Left ventricle myocardium inferior (tissue), 1 donor: ENCODE measurements at places on chromosomes 5 and 9.

- DNase-seq: no peak
Observed at GRCh38 chr5:123439709-123440108, 16.5 kb upstream of the CEP120 start.

DNA sequence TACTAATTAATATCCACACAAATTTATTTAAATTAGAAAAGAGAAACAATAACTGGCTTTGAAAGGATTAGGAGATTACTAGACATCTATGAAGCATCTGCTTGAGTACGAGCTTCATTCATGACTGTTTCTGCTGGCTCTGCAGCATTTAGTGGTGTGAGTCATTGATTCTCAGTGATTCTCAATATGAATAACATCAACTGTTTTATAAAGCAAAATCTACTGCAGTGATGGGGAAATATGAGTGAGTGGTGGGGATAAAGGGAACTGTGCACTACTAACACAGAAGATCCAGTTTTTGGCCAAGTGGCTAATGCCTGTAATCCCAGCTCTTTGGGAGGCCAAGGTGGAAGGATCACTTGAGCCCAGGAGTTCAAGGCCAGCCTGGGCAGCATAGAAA lies 8.4 kb downstream of the FNBP1 start:
- DNase-seq: no peak

- no peak for DNase-seq
Observed at GRCh38 chr9:2032234-2032633, 17.1 kb downstream of the SMARCA2 start.

DNA sequence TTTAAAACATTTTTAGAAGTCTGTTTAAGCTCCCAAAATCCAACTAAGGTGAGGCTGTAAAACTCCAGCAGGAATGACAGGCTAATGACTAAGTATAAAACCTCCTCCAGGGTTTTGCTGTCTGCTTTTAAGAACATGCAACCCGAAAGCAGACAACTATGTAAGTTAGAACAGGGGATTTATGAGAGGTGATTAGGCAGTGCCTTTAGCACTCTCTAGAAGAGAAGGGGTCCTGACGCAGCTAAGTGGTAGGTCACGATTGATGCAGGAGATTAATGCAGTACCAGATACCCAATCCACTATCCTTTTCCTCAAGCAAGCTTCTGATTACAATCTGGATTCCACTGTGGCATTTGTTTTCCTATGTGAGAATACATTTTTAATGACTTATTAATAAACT lies 25.9 kb downstream of the HOMER1 start:
- no peak for DNase-seq

DNA sequence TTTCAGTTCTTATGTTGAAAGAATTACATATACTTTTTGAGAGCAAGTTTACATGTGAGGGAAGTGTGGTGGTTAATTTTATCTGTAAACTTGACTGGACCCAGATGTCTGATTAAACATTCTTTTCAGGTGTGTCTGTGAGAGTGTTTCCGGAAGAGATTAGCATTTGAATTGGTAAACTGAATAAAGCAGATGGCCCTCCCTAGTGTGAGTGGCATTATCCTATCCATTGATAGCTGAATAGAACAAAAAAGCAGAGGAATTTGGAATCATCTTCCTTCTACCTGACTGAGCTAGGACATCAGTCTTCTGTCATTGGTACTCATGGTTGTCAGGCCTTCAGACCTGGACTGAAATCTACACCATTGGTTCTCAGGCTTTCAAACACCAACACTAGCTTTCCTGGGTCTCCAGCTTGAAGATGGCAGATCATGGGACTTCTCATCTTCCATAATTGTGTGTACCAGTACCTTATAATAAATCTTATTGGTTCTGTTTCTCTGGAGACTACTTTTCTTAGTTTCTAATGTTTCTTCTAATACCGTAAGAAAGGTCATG lies 36.6 kb downstream of the NREP start:
- DNase-seq: no peak

DNA sequence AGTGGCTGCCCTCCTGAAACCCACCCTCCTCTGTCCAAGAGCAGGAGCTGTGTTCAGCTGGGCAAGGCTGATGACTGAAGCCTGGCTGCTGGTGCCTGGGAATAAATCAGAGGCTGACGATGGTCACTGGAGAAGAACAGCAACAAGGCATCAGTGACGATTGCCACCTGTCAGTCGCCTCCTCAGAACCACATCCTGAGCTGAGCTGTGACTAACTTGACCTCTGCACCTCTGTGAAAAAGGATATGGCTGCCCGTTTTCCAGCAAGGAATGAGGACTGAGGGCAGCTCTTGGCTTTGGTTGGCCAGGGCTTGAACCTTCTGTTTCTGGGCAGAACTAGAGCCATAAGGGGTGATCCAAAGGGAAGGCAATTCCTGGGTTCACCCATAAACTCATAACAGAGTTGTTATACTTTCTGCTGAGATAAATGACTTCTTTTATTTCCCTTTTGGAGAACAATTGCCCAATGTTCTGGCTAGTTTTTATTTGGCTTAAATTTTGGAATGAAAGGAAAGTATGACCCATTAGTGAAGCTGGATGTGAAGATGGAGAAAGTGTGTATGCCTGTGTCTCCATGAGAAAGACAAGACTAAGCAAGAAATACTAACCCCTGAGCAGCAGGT lies 40.1 kb downstream of the TRIP13 start:
- DNase-seq: no peak

GRCh38 chr9:21121079-21121478 lies 20.6 kb downstream of the IFNW1 start:
- no peak for DNase-seq

GRCh38 chr5:19978476-19978875 lies 9.5 kb downstream of the CDH18 start:
- no peak for DNase-seq

- no peak for DNase-seq
Observed at GRCh38 chr9:83144492-83144891, 81.5 kb upstream of the RASEF start.

DNA sequence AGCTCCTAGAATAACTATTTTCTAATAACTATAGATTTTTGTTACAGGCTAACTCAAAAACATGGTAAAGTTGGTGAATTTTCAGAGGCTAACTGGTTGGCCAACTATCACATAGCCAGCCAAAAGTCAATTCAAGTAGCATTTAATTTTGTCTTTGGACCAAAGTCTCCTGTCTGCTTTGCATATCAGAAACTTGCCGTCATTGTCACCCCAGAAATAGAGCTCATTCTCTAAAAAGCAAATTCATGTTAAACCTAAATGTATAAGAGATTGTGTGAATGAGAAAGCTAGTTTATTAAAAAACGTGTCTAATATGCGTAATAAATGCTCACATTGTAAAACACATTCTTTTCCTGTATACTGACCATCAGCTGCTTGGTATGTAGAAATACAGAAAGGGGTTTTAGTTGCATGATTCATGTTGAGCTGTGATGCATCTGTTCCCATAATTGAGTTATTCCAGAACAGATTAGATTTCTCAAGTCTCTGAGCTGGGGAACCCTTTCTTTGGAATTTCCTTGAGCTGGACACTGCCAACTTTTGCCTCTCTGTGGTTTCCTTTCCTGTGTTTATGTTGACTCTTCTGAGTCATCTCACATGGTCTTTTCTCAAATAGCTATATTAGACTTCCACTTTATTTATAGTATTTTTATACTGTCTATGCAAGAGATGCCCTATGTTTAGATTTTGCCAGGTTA lies 7.3 kb downstream of the SRFBP1 start:
- no peak for DNase-seq

DNA sequence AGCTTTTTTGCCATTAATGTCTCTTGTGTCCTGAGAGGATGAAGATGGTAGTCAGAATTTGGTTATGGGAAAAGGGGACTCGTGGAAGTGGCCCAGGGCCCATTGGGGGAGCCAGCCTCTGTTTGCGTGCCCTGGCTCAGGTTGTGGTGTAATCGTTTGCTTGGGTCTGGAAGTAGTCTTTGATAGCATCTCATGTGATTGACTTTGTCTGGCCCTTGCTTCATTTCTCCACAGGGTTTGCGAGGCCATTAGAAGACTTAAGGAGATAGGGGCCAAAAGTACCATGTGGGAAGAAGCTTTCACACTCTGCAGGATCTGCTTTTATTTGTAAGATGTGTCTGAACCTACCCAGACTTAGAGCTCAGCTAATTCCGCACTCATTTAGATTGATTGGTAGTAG lies 114.5 kb downstream of the FGF1 start:
- no peak for DNase-seq

DNA sequence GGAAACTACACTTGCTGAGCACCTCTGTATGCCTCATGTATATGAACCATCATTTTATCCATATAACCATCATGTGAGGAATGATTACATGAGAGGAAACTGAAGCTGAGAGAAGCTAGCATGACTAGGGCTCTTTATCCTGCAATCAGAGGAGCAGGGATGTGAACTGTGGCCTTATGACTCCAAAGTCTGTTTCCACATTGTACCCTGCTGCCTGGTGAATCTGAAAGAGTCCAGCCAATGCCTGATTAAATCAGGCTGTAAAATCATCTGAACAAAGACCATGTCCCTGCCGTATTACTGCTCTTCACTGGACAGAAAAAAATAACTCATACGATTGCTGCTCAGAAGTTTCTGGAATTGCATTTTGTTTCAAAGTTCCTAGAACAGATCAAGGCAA lies 67.0 kb downstream of the LPAR1 start:
- no peak for DNase-seq
